Fibroblast of skin of left quadriceps (primary cell): ENCODE measurements at places on chromosomes 4 and X.

- DNase-seq: peak; percentile 27
Measured at GRCh38 chr4:52912608-52913007, 50.5 kb downstream of the RASL11B start.

DNA sequence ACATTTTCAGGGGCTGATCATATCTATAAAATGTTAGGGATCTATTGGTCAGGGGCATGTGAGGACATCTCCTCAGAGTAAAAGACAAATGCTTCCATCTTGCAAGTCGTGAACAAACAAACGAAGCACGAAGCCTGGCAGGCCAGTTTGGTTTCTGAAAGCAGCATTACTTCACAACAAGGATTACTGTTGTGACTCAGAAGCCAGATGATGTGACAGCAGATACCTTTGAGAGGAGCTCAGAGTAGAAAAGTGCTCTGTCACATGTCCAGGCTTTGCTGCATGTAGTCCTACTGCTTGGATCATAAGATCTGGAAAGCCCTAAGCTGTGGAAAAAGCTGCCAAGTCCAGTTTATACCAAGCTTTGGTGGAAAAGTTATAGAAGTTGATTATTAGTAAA lies 1827.2 kb downstream of the ARAP2 start:
- no peak for DNase-seq

DNA sequence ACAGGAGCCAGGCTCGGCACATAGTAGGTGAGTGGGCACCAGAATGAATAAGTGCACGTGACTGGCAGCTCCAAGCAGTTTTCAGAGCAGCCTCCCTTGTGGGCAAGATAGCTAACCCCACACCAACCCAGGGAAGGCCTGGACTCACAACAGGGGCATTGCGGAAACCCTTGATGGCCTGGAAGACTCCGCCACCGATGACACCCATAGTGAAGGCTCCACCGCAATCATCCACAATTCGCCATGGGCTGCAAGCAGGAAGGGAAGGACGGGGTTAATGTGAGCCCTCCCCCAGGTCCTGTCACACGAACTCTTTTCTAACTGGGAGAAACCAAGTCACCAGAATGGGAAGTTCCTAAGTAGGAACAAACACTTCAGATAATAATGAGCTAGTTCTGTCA lies 957 bp downstream of the TIMM17B start:
- no peak for DNase-seq

DNA sequence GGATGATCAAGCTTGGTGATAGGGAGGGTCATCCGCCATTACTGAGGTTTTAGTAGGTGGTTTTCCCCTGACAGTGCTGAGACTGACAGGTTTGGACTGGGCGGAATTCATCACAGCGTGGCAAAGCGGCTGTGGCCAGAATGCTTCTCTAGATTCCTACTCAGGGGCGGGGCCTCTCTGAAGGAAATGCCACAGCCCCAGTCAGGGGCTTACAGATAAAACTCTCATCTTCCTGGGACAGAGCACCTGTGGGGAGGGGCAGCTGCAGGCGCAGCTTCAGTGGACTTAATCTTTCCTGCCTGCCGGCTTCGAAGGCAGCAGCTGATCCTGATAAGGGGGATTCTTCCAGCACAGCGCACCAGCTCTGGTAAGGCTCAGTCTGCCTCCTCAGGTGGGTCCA lies 316.7 kb downstream of the RPA4 start:
- DNase-seq: no peak

- no peak for DNase-seq
Measured at GRCh38 chr4:156837625-156838345, 133.8 kb downstream of the PDGFC start.

DNA sequence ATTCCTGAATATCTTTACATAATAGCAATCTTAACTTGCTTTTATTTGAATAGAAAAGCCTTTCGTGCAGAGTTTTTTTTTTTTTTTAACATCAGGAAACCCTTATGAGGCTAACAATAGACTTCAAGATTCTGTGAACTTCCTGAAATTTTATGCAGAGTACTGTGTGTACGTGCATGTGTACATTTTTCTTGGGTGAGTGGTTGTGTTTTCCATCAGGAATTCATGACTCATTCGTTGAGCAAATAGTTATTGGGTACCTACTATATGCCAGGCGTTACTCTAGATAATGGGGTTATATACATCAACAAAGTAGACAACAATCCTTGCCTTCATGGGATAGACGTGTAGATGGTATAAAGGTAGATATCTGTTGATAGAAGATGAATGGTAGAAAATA lies 59.1 kb downstream of the MRPL1 start:
- peak; percentile 84 for DNase-seq

DNA sequence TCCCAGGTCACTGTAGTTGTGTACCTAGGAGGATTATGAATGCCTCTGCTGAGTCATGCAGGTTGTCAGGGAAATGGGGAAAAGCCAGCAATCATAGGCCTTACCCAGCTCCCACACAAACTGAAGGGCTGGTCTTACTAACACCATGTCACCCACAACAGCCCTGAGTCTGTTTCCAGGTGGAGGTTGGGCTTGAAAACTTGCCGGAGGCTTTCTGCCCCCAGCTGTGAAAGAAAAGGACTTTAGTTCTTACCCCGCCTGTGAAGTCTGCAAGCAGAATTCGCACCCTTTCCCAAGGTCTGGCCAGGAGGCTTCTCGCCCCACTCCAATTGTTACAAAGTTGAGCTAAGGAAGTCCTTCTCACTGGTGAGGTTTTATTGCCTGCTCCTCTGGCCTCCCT lies 143.9 kb downstream of the RPS6KA6 start:
- no peak for DNase-seq

GRCh38 chr4:128796934-128797333 lies 12.6 kb upstream of the JADE1 start:
- DNase-seq: no peak

DNA sequence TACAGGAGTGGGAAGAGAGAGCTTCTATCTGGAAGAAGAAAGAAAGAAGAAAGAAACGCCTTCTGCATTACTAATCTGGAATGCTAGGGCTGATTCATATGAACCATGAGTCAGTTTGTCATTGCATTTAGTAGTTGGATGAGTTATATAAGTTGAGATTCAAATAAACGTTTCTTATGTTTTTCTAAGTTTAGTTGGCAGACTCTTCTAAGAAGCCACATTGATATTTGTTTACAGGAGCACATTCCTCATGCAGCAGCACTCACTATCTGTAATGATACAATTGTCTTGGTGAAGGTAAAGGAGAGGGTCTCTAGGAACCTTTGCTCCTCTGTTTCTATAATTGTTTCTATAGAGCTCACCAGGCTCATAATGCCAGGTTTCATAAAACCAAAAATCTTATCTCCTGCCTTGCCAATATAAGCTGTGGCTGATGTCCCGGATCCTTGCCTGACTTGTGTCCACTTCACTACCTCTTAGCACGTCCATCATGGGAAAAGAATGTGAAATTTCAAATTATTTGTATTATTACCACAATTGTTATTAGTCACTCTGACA lies 39.5 kb downstream of the HOPX start:
- DNase-seq: peak; percentile 92

GRCh38 chr4:1351854-1352566 lies 5.0 kb downstream of the UVSSA start:
- DNase-seq: no peak

GRCh38 chr4:5999356-5999755 lies 18.9 kb downstream of the C4orf50 start:
- DNase-seq: no peak

DNA sequence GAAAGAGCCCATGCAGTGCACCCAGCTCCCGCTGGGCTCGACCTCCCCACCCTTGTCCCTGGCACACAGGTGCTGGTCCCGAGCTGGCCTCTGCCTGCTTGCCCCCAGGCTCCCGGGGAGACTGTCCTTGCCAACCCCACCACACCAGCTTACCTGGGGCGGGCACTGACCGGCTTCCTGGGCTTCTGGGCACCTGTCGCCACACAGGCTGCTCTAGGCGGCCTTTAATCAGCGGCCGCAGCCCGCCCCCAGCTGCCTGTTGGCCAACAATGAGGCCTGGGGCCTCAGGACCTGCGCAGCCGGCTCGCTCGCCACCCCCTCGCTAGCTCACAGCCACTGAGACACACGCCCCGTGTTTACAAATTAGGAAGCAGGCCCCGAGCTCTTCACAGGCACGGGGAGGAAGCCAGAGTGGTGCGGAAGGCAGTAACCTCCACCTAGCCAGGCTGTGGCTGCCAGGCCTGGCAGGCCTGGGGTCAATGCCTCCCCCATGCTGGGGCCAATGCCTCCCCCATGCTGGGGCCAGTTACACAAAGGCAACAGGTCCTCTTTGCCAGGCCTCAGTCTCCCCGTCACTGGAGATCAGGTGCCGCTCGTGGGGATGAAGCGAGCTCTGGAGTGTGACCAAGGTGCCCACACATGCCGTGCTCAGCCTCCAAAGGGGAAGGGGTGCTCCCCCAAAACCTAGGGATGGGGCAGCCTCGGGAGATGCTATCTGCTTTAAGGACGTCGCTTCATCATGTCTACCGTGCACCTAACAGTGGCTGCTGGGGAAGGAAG lies at the start of gene TREX2:
Gene TREX2, minus strand, starts transcription at position 201 of the 780 bp plus-strand sequence. CDS start 626 bp downstream, outside the sequence.
- no peak for DNase-seq

DNA sequence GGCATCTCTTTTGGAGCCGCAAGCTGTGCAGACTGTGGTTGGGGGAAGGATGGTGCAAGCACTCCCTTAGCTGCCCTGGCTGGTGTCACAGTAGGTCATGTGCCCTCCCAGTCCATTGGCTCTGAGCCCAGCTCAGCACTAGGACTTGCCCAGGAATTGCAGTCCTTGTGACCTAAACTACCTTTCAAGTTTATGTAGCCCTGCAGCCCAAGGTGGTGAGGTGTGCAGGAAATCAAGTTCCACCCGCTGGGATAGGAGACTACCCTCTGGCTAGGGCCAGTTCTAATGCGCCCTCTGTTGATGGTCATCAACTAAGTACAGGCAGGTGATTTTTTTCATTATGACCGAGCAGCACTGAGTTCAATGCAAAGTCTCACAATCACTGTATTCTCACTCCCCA lies 335.2 kb downstream of the UBE2NL start:
- DNase-seq: no peak

DNA sequence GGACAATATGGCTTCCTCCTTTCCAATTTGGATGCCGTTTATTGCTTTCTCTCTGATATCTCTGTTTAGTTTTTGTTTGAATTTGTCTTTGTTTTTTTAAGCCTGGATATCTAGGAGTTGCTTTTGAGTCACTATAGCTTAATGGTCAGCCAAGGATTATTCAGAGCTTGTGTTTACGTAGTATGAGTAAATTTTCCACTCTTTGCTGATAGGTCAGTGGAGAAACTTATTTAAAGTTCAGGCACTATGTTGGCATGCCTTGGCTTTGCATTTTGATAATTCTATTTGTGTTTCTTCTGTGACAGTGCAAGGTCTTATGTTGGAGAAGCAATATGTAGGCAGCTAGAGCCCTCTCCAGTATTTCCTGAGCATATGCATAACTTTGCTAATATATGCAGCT lies 315.2 kb downstream of the GRID2 start:
- DNase-seq: no peak

GRCh38 chr4:3657902-3658529 lies 108.2 kb upstream of the ADRA2C start:
- peak; percentile 3 for DNase-seq

DNA sequence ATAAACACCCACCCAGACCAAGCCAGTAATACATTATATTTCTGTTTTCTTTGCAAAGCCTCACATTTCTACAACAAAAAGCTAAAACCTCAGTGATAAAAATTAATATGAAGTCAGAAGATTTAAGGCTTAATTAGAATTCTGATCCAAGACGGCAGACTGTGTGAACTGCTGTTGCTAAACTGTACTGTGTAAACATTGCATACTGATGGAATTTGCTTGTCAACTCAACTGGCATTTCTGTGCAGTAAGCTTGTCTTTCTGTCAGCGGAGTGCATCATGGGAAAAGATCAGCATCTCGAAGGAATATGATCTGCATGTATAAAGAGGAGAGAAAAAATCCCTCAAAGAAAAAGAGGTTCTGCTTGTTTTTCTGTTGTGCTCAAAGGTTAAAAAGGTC lies 69.4 kb upstream of the SPANXB1 start:
- no peak for DNase-seq

DNA sequence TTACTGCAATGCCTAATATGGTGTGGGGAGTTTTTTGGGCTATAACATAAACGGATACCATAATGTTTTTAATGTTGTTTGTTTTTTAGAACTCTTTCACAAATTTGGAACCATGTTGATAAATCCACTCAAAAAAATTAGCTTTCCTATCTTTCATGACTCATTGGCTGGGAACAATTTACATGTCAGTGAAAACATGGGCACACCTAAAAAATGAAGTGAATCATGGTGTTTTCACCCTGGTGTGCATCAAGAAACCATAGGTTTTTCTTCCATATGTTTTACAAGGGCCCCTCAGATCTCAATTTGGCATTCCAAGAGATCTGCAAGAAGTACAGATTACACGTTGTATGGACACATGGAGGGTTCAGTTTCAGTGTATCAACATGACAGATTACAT lies 207.1 kb downstream of the NWD2 start:
- DNase-seq: no peak

DNA sequence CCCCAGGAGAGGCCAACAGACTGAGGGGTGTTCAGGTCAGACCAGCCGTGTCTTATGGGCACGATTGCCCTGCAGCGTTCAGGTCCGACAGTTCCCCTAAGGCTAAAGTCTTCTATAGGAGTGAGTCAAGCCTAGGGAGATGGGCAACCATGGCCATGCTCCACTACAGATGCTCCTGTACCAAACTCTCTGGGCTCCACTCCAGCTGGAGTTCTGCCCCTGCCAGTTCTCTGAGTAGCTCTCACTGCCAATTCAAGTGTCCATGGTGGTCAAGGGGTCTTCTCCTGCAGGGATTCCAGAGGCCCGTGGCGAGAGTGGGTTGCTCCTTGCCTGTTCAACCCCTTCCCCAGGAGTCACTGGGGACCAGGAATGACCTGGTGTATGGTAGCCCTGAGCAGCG lies 38.2 kb downstream of the BEX3 start:
- DNase-seq: no peak

GRCh38 chr4:117664706-117665444 lies 369.4 kb upstream of the NDST3 start:
- DNase-seq: no peak
